ENCODE measurements at places on chromosomes 11 and 22. TPM values are rescaled to one million over a fixed set of nuclear protein-coding genes. Genes with fewer than 3 reads are reported as not detected.

- no peak for DNase-seq
Measured at GRCh38 chr11:115316696-115317095, 187.5 kb downstream of the CADM1 start.

Gene VSIG10L2
- total RNA-seq, result not detected

DNA sequence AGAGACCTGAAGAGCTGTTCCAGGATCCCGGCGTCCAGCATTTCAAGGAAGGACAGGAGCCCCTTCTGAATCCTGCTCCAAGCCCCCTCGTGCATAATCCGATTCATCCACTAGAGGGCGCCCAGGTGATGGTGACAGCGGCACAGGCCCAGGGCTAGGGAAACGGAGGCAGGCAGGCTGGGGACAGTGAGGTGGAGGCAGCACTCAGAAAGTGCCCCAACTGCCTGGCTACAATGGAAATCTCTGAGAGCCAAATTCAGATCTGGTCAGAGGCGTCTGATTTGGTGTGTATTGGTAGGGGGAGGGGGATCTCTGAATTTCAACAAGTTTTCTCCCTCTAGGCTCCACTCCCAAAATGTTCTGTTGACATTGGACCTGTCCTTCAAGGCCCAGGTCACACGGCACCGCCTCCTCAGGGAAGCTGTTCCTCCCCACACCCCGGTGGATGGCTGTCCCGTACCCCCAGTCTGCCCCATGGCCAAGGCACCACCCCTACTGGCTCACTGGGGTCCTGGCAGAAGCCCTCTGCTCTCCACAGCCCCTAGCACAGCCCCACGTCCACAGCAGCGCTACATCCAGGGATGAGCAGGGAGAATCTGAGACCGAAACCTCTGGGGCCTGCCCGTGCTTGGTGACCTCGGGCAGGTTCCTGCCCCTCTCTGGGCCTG is 142.9 kb downstream of the CRYBB2 start:
- DNase-seq, result peak; percentile 39

DNA sequence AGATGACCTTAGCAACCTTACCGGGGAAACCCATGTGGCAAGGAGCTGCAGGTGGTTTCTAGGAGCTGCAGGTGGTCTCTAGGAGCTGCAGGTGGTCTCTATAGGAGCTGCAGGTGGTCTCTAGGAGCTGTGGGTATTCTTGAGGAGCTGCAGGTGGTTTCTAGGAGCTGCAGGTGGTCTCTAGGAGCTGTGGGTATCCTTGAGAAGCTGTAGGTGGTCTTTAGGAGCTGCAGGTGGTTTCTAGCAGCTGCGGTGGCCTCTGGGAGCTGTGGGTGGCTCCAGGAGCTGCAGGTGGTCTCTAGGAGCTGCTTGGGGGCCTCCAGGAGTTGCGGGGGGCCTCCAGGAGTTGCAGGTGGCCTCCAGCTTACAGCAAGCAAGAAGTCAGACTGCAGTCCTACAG is 997.5 kb downstream of the TBC1D22A start:
- DNase-seq, result no peak

DNA sequence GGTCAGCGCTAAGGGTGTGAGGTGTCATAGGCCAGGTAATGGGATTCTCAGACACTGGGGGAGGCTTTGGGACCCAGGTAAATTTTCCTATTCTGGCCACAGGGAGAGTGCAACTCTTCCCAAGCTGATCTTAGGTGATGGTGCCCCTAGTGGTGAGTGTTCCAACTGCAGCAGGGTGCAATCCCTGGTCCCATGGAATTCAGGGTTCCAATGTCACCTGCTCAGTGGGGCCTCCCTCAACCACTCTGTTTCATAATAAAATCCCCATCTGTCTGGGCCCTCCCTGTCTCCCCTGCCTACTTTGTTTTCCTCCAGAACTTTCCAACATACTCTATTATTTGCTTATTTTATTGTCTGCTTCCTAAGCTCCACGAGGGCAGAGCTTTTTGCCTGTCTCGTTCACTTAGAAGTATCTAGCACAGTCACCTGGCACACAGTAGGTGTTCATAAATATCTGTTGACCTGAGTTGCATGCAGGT is 2.9 kb upstream of the SGSM1 start:
- peak; percentile 32 for DNase-seq

GRCh38 chr11:134761386-134761785 is 349.3 kb upstream of the B3GAT1 start:
- no peak for DNase-seq

DNA sequence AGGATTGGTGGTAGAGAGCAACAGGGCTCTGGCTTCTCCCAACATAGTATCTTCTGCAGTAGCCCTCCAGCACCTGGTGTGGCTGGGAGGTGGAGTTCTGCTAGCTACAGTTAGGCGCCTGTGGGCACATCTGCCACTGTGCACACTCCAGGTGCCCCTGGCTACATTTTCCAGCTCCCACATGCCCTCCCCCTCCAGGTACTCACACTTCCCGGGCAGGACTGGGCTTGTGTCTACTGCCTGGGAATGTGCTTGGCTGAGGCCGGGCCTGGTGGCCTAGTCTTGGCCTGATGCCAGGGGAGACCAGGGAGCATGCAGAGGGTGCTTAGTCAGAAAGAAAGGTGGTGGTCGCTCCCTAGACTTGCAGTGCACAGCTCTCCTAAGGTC is 15.8 kb downstream of the PHLDB1 start:
- DNase-seq, result no peak

GRCh38 chr11:19344661-19345518 is 104.1 kb upstream of the E2F8 start:
- no peak for DNase-seq

GRCh38 chr11:69251057-69251393 is 42.9 kb upstream of the MYEOV start:
- no peak for DNase-seq

DNA sequence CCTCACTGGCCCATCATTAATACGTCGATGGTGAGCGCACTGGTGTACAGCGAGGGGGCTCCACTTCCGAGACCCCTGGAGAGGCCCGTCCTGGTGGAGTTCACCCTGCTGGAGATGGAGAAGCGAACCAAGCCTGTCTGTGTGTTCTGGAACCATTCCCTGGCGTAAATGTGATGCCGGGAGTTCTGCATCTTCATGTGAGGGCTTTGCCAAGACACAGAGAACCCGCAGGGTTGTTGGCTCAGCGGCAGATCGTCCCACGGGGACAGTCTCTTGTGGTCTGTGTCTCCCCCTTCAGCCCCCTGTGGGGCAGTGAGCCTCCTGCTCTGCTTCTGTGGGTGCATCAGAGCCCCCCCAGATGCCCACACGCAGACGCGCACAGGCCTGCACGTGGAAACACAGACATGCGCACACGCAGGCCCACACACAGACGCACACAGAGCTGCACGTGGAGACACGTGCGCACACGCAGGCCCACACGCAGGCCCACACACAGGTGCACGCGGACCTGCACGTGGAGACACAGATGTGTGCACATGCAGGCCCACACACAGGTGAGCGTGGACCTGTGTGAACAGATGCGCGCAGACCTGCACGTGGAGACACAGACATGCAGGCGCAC is 55.8 kb upstream of the PRODH start:
- no peak for DNase-seq

- DNase-seq, result no peak
Measured at GRCh38 chr11:67397536-67397935, 4.1 kb downstream of the PPP1CA start.

DNA sequence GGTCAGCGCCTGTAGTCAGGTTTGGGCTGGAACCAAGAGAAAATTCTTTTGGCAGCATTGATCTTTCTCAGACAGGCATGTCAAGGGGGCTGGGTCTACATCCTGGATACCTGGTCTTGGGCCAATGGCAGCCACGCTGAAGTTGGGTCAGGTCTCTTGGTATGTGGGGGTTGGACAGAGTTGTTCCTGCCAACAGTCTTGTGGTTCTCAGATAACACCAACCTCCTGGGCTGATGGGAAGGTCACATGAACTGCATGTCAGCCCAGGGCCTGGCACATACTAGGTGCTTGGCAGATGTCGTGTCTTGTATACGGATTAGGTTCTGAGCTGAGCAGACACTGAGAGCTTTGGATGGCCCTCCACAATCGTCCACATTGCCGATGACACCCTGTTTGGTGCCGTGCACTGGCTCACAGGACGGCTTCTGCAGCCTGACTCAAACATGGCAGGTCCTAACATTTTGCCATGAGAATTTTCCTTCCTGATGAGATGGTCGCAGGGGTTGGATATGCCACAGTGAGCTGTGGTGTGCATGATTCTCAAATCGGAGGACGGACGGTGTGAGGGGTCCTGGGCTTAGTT is 42.0 kb downstream of the FBLN1 start:
- no peak for DNase-seq

Gene ZNF280B
- total RNA-seq, result not detected

Gene SPI1
- 73.5 TPM for total RNA-seq

DNA sequence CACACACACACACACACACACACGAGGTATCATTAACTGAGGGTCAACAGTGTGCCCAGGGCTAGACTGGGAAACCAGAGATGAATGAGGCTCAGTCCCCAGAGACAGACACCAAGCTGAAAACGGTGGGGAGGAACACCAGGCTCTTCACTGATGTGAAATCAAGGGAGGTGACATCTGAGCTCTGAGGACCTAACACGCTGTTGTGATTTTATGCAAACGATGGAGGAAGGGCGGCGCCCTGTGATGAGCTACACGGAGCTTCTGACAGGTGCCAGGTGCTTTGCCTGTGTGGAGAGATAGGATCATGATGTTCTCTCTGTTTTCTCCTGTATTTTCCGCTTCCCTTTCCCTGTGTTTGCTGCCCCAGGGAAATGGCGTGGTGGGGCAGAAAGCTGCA is 6.5 kb upstream of the CYB5R3 start:
- DNase-seq, result no peak

GRCh38 chr11:86577644-86578636 is 94.5 kb downstream of the ME3 start:
- peak; percentile 64 for DNase-seq

Gene FREY1
- not detected for total RNA-seq

Gene KCNJ1
- total RNA-seq, result not detected

Gene KRTAP5-9
- total RNA-seq, result 0.60 TPM

Gene CALCA
- not detected for total RNA-seq

GRCh38 chr11:8717876-8718753 is 35.5 kb downstream of the RPL27A start:
- no peak for DNase-seq

DNA sequence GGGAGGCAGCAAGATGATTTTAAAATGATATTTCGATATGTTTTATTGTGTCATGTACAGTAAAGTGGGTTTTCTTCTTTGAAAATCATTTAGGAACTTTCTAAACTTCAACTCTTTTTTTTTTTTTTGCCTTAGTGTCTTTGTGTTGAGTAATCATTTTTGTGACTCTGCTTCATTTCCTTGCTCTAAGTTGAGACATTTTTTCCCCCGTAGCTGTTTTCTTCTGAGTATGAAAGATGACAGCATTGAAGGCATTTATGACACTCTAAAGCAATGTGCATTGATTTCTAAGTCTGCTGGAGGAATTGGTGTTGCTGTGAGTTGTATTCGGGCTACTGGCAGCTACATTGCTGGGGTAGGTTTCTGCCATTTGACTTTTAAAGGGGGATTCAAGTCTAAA is 23.5 kb downstream of the RRM1 start:
- no peak for DNase-seq

GRCh38 chr22:24523873-24524272 is 28.7 kb downstream of the UPB1 start:
- no peak for DNase-seq

- no peak for DNase-seq
Measured at GRCh38 chr11:48164836-48165235, 51.8 kb upstream of the OR4B1 start.

Gene MPPED2
- total RNA-seq, result 2.2 TPM

Gene BACE1-AS
- total RNA-seq, result 4.3 TPM

DNA sequence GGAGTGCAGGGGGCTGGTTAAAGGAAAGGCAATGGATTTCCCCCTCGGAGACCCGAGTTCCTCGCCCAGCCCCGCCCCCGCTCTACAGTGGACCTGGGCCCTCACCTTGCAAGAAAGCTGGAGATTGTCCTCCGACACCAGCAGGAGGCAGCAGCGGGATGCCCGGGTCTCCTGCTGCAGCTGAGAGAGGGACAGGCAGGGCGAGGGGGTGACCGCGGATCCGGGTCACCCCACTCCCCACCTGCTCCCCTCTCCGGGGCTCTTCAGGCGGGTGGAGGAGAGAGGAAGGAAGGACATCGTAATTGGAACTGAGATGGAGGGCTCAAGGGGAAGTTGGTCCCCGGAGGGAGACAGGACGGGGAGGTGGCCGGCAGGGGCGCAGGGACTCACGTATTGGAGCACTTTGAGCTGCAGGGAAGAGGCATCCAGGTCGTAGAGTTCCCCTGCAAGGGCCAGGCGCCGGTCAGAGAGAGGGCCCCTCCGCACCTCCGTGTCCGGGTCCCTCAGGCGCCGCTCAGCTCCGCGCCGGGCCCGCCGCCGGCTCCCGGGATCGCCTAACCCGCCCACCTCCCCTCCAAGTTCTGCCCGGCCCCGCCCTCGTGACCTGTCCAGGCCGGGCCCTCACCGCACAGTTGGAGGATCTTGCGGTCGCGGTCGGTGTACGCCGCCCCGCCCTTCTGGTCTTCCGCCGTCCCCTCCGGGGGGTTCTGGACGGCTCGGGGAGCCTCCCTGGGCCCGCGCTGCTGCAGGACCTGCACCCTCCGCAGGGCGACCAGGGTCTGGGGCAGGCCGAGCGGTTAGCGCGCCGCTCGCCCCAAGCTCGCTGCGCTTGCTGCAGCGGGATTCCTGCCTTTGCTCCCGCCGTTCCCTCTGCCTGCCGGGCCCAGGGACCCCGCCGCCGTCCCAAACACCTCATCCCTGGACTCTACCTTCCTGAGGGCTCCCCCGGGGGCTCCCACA is 84.1 kb downstream of the PDE2A start:
- no peak for DNase-seq

Gene DEUP1
- 0.84 TPM for total RNA-seq

Gene TCN1
- not detected for total RNA-seq

DNA sequence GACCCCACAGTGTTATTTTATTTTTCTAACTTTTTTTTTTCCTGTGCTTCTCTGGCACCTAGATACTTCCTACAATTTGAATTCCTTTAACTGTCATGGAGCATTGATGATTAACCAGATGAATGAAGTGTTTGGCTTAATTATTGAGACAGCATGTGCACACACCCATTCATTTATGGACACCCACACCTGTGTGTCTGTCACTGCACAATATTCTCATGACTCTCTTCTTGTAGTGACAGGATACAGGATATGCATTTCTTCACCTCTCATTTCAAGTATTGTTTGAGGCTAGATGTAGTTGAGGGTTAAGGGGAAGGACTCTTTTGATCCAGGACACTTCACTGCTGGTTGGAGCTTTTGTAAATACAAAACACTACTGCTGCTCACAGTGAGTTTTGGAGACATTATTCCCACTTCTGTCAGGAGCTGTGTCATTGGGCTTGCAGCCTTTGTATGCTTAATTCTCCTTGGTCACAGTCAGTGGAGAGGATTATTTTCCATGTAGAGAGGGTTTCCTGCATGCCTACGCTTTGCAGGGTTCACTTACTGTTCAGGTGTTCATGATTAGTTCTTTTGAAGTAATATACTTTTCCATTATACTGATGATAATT is 33.5 kb downstream of the SPECC1L start:
- DNase-seq, result no peak

GRCh38 chr22:43152357-43153071 is 1.2 kb downstream of the TSPO start:
- DNase-seq, result peak; percentile 39

- no peak for DNase-seq
Measured at GRCh38 chr22:23250056-23250784, 69.9 kb downstream of the BCR start.

Data from tibial nerve (tissue), 4 donors.